ENCODE measurements at places on chromosomes 12 and 14. TPM values are rescaled to one million over a fixed set of nuclear protein-coding genes. Genes with fewer than 3 reads are reported as not detected.

The HCAR3 gene
- not detected for total RNA-seq

The SOAT2 gene
- not detected for total RNA-seq

DNA sequence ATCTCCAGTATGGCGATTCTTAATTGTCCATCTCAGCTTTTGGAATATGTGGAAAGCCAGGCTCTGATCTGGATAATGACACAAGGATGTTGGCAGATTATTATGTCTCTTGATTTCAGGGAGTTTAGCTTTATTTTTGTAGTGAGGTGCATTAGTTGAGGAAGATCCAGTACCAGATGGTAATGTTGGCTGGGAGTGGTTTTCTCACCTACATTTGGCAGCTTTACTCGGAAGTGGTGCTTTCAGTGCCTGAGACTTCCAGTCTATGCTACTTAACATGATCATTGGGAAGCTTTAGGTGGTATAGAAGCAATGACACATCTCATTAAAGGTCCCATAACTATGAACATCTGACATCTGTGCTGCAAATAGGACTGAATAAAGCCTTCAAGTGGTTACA is 7.5 kb downstream of the SLC15A5 start:
- no peak for DNase-seq

DNA sequence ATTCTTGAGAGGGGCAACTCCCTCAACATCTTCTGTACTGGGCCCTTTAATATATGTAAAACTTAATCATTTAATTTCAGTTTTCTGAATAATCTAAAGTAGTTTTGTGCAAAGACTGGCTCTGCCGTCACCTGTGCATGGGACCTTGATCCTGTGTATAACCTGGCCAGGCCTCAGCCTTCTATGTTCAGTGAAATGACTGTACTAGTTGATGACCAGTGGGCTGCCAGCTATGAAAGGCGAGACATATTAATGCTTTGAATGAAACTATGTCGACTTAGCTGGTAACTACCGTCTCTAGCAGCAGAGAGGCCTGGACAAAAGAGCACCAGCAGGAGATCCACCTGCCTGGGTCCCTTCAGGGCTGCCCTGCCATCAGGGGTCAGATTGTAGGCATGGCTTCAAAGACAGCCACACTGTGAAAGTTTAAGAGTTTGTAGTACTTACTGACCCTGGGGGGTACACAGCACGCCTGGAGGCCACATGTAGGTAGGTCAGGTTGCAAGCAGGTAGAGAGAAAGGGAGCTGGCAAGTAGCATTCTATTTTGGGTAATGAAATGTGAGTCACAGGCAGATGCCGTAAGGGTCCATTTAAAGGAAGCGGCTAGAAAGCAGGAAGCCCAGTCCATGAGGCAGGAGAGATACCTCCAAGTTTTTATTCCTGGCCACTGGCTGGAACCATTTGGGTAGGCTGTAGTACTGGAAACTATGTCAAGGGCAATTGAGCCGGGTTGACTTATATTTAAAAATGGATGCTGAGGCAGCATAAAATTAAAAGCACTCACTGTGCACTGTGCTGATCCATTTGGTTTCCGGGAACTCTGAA is 77.2 kb downstream of the BHLHE41 start:
- DNase-seq = peak; percentile 43

DNA sequence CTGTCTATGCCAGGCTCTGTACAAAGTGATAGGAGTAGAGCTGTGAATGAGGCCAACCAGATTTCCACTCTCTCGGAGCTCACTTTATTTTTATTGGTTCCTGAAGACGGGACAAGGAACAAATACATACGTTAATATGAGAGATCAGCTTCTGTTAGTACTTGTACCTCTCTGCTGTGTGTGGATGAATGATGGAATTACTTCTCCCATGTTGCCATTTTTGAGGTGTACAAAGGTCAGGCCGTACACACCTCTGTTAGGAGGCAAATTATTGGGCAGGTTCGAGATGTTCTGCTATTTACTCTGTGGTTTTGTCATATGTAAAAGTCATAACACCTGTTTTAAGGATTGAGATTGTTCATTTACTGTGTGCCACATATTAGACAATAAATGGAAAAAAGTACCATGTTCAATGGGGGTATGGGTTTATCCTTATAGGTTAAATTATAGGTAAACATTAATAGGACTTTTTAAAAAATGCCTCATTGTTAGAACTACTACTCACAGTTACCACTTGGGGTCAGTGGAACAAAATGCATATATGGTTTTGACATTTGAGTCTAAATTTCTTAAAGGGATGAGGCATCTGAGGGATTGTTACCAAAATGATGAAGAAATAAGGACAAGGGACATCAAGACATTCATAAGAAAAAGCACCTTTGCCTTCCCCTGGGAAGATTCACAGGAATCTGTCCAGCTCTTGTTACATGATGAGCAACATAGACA is 26.9 kb downstream of the WBP11 start:
- peak; percentile 33 for DNase-seq

DNA sequence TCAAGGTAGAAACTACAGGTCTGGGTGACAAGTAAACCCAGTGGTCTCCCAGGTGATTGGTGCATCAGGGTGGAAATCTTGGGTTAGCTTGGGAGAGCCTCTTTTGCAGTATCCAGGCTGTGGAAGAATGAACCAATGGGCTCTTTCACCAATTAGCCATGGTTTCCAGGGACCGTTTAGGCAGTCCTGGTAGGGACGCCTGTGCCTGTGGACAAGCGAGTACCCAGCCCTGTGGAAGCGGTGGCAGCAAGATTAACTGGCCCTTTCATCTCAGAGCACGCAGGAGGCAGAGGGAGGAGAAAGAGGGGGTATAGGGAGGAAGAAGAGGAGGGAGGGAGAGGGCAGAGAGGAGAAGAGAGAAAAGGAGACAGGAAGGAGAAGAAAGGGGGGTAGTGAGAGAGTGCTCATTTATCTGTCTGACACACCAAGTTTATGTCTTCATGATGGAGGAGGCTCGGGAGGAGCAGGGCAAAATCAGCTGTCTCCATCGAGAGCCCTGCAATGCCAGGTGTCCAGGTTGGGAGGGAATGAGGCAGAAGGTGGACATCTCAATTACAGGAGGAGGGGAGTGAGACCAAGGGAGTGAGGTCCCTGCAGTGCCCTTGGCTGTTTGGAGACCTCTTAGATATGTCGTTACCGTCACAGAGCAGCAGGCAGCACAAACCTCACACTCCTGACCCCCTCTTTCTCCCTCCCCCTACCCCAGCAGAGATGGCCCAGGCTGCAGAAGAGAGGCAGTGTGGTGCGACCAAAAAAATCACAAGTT is 4.6 kb upstream of the ZDHHC22 start:
- no peak for DNase-seq

GRCh38 chr12:1797011-1797901 is 23.1 kb upstream of the LRTM2 start:
- DNase-seq = no peak

GRCh38 chr12:124390442-124391097 is 95.7 kb downstream of the RFLNA start:
- peak; percentile 83 for DNase-seq

GRCh38 chr14:71166180-71166837 is 259.1 kb downstream of the PCNX1 start:
- peak; percentile 61 for DNase-seq

DNA sequence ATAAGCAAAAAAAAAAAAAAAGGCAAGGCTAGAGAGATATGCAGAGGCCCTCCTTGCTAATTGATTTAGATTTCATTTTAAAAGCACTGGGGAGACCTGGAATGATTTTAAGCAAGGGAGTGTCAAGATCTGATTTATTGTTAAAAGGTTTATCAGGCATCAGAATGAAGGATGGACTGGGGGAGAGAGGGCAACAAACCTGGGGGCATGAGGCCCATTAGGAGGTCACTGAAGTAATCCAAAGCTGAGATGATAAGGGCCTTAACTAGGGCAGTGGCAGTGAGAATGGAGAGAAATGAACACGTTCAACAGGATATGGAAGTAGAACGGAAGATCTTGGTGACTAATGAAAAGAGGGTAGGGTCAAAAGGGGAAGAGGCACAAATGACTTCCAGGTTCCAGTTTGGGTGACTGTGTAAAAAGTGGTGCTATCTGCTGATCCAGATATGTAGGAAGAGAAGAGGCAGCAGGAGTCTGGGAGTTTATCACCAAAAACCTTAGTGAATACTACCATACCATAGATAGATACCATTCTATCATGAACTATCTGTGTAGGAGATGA is 24.0 kb downstream of the KITLG start:
- DNase-seq = peak; percentile 22

GRCh38 chr12:59911516-59911915 is 315.7 kb downstream of the SLC16A7 start:
- no peak for DNase-seq

GRCh38 chr14:101363261-101363555 is 198.1 kb upstream of the DIO3 start:
- DNase-seq = no peak
